ENCODE measurements at places on chromosomes 11 and 22.

- no peak for DNase-seq
These were observed 540.5 kb downstream of the DLG2 start for GRCh38 chr11:85086504-85087284.

DNA sequence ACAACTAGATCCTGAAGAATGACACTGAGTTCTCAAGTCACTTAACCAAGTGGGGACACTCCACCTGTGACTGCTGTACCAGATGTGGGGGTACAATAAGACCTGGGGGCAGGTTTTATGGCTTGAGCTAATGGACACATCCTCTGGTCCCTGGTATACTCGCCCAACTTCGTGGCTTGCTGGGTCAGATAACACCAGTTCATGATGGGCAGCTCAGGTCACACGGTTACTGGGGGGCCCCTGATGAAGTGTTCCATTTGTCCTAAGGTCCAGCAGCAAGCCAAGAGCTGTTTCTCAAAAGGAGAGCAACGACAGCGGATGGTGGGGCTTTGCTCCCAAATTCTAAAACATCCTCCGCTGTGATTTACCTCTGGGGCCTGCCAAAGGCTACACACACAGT is 1368.4 kb downstream of the BRD1 start:
- DNase-seq: no peak

DNA sequence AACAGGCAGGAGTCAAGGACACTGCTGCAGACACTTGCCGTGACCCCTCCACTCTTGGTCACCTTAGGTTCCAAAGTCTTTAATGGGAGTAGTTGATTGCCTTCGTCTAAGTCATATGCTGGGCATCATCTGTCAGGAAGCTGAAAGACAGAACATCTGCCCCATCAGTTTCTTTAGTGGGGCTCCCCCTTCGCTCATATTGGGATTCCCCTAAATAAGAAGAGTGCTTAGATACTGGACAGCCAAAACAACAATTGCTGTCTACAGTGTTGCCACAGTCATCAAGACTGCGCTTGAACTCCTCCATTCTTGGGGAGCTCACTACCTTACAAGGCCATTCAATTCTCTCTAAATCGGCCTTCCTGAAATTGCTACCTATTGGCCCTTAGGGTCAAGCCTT is 58.5 kb downstream of the UBASH3B start:
- DNase-seq: no peak

- DNase-seq: no peak
These were observed 12.5 kb upstream of the CCDC117 start for GRCh38 chr22:28759861-28760560.

GRCh38 chr11:46611526-46612304 is 5.3 kb downstream of the HARBI1 start:
- no peak for DNase-seq

DNA sequence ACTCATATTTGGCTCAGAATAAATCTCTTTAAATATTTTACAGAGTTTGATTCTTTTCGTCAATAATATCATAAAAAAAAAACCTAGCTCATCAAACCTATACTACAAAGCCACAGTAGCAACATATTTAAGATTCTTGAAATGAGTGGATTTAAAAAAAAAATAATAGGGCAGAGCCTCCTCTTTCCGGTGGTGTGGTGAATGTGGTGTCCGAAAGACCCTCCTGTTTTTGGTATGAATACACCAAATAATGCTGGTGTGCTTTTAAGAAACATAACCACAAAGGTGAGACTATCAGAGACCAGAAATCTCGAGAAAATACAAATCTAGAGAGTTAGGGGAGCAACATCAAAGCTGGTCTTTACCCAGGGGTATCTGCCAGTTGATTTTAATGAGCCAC is 342.6 kb downstream of the TBC1D22A start:
- no peak for DNase-seq

GRCh38 chr11:6531267-6531752 is 34.2 kb downstream of the DNHD1 start:
- peak; percentile 33 for DNase-seq

DNA sequence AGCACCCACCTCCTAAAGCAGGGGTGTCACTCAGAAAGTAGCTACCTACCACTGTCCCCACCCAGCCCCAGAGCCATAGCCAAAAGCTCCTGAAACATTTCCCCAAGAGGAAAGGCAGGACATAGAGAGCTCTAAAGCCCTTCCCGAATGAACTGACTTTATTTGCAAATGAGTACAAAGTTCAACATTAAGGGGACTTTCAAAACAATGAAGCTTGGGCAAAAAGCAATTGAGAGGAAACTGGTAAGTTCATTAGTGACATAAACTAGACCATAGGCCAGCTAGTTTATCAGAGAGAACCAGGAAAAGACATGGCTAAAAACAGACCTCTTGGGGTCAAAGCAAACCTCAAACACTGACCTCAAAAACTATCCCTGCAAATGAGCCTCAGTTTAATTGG is 72.7 kb downstream of the IGLL5 start:
- no peak for DNase-seq

DNA sequence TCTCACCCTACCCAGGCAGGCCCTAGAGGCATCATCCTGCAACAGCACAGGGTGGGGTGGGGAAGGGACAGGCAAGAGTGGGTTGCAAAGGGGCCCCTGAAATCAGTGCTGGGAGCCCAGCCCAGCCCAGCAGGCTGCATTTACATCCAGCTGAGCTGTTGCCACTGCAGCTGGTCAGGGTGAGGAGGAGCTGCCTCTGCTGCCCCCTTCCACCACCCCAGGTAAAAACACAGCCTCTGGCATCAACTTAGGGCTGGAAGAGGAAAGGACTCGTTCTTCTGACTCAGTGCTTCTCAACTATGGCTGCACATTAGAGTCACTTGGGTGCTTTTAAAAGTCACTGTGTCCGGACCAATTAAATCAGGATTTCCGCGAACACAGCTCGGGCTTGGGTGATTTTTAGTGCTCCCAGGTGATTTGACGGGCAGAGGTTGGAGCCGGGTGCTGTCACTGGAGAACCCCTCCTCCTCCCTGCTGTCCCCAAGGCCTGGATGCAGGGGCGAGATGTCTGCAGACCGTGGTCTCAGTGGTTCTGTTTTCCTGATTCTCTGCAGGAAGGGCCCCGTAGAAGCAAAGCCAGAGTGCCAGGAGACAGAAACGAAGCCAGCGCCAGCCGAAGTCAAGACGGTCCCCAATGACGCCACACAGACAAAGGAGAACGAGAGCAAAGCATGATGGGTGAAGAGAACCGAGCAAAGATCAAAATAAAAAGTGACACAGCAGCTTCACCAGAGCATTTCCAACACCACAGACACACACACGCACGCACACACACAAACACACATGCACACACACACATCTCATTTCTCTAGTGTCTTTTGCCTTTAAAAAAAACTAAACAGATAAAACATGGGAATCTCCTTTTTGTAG is 39.4 kb upstream of the TTC12 start:
- DNase-seq: no peak

- DNase-seq: peak; percentile 88
These were observed 72.7 kb upstream of the AKIP1 start for GRCh38 chr11:8838248-8838647.

GRCh38 chr11:119347242-119347641 is 737 bp upstream of the MFRP start:
- no peak for DNase-seq

Data from HFF-Myc (cell line).